ENCODE measurements at places on chromosomes 3 and 15.

DNA sequence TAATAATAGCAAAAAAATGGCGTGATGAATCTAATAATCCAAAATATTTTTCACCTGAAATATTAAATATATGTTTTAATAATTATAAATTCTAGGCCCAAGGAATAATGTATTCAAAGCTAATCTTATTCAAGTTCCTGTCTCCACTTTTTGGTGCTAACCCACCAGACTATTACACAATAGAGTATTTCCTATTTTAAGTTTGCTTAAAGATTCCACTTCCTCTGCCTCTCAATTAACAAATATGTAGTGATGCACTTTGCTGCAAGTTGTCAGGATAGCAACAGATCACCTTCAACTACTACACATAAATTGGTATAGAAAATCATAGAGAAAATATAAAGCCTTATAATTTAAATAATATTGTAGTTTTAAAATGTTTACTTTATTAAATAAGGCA lies 467.5 kb downstream of the C3orf38 start:
- DNase-seq = no peak

- no peak for DNase-seq
Measured at GRCh38 chr15:79643393-79643792, 211.3 kb downstream of the MINAR1 start.

GRCh38 chr3:132870541-132870940 lies 148.3 kb upstream of the NPHP3 start:
- no peak for DNase-seq

DNA sequence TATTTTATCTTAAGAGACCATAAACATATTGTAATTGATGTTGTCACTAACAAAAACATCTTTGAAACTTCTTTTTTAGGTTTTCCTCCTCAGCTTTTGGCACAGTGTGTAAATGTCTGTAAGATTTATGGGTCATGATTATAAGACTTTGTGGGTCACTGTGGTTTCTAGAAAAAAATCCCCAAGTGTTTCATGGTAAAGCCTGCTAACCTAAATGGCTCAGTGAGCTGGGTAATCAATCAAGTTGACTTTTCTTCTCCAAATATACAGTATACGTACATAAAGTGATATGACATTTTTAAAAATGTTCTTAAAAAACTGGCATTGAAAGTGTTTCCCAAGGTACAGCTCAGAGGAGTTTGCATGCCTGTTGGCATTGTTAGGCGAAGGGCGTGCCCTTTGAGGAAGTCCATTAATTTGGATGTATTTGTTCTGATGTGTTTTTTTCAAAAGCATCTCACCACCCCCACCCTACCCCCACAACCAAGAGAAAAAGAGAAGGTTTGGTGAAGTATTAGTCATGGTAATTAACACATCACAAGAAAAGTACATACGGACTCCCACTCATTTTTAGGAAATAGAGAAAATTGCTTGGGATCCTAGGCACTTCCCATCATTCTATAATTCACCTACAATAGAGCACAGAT lies 385.4 kb upstream of the LRRC3B start:
- DNase-seq = no peak

GRCh38 chr3:181868576-181869082 lies 156.9 kb downstream of the SOX2 start:
- no peak for DNase-seq

DNA sequence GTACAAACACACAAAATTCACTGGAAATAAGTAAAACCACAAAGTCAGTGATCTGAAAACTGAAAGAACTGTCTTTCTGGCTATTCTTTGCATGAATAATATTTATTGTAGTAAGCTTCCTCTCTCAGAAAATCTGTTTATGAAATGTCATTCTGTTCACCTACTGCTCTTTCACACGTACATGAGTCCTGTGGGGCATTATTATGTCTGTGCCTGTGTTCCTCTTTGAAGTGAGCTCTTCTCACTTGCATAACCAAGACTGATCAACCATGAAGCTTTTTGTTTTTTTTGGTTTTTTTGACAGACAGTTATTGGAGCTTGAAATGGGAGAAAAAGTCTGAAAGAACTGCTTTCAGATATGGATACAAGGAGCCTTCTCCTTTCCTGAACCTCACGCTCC lies 195.8 kb downstream of the PLCH1 start:
- no peak for DNase-seq

DNA sequence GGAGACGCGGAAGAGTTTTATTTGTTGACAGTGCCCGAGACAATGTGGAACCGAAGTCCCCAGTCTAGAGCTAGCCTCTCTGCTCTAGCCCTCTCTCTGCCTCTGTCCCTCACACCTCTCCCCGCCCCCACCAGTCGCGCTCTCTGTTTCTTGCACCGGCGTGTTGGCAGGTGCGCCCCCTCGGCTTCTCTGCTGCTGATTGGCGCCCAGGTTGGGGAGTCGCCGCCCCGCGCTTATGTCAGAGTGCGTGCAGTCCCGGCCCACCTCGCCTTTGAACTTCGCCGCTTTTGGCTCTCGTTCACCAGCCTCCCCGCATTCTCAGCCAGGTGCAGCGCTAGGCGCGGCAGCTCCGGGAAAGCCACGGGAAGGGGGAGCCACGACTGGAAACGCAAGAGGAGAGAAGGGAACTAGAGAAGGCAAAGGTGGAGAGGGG lies at the start of gene SOX14:
SOX14 (plus strand) TSS at position 315 of the 433 bp plus-strand sequence. CDS start 470 bp downstream, outside the sequence.
- DNase-seq = no peak

- DNase-seq = no peak
Measured at GRCh38 chr3:44326019-44326418, 12.5 kb upstream of the TCAIM start.

- DNase-seq = no peak
Measured at GRCh38 chr3:4756057-4756775, 223.0 kb upstream of the BHLHE40 start.

DNA sequence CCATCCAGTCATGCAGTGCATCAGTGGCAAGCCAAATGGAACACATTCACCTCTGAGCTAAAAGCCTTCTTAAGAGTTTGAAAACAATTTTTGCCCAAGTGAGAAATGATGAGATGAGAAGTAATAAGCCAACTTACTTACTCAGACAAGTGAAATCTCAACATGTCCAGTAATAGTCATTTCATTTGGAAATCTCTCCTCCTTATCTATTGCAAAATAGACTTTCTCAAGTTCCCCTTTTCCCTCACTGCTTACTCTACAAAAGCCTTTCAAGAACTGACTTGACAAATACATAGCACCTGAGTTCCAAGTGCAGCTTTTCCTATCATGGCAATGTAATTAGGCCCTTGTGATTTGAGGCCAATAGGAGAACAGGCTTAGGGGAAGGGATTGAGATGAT lies 282.3 kb downstream of the SLC9A9 start:
- no peak for DNase-seq

GRCh38 chr3:147368151-147368550 lies 38.2 kb downstream of the ZIC4 start:
- no peak for DNase-seq

DNA sequence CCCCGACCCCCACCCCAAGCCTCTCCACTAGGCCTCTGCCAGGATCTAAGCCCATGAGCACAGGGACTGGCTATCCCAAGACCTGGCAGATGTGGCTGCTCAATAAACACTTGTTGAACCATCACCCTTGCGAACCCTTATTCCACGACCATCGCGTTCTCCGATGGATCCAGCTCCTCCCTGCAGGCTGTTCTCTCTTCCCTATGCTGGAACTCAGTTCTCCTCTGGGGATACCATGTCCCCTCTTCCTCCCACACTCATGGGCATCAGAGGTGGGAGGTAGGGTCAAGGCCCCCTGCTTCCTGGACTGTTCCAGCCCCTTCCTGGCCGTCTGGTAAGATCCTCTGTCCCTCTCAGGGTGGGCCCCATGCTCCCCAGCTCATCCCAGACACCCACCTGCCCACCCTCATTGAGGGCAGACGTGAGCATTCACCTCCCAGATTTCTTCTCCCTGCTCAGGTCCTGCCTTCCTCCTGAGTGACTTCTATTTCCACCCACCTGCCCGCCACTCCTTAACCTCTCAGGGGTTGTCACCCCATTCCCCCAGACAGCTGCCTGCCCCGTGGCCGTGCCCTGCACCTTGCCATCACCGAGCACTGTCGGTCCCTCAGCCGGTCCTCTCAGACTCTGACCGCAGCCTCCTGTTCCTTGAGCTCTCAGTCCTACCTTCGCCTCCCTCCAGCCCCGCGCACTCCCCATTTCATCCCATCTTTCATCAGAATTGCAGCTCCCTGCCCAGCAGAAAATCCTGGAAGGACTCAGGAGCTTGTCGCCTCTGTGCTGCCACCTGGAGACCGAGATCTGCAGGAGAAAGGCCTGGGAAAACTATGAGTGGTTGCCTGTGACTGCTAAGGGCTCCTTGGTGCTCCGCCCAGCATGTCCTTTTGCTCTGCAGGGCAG lies 42.0 kb downstream of the PML start:
- DNase-seq = peak; percentile 14

- DNase-seq = no peak
Measured at GRCh38 chr15:90154861-90155626, 46.1 kb upstream of the SEMA4B start.

- DNase-seq = no peak
Measured at GRCh38 chr3:196918968-196919367, 23.4 kb downstream of the NCBP2 start.

GRCh38 chr3:52791366-52791765 lies 3.2 kb upstream of the ITIH3 start:
- no peak for DNase-seq

- peak; percentile 28 for DNase-seq
Measured at GRCh38 chr3:104564045-104564643, 802.6 kb upstream of the ALCAM start.

DNA sequence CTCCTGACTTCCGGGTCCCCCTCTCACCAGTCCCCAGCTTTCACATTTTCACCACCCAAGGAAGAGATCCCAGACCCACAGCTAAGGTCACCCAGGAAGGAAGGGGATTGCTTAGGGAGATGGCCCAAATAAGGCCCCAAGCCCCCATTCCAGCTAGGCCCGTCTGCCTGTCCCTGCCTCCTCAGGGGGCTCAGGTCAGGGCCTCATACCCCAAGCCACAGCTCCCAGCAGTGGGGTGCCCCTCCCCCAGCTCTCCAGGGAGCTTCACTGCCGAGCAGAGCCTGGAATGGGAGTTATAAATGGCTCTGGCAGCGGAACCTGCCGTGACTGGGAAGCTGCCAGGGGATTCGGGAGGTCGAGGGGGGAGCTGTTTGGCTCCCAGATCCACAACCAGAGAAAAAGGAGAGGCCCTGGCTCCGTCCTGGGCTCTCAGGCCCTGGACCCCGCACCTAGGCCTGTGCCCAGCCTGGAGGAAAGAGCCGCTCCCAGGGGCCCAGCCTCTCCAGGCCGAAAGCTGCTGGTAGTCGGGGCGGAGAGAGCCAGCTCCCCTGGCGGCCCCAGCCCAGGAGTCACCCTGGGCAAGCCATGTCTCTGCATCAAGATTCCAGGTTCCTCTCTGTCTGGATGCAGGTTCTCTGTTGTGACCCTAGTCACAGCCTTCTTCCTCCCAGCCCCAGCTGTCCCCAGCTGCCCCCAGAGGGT lies 550 bp downstream of the CCDC9B start:
- no peak for DNase-seq

- no peak for DNase-seq
Measured at GRCh38 chr3:160828880-160829279, 72.8 kb downstream of the PPM1L start.

- no peak for DNase-seq
Measured at GRCh38 chr15:48177383-48177765, 721 bp downstream of the MYEF2 start.

DNA sequence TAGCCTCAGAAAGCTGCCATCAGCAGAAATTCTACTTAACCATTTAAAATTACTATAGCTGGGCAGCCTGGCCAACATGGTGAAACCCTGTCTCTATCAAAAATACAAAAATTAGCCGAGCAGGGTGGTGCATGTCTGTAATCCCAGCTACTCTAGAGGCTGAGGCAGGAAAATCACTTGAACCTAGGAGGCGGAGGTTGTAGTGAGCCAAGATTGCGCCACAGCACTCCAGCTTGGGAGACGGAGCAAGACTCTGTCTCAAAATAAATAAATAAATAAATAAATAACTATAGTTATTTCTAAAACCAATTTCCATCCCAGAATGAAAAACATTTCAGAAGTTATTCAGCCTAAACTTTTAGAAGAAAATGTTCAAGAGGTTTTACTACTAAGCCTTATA lies 25.1 kb downstream of the LRRFIP2 start:
- no peak for DNase-seq

- no peak for DNase-seq
Measured at GRCh38 chr3:27345959-27346865, 23.0 kb downstream of the NEK10 start.

- no peak for DNase-seq
Measured at GRCh38 chr3:23294770-23295387, 91.8 kb downstream of the UBE2E2 start.
